Neuronal stem cell (in vitro differentiated cells): ENCODE measurements at places on chromosomes 1 and 21.

DNA sequence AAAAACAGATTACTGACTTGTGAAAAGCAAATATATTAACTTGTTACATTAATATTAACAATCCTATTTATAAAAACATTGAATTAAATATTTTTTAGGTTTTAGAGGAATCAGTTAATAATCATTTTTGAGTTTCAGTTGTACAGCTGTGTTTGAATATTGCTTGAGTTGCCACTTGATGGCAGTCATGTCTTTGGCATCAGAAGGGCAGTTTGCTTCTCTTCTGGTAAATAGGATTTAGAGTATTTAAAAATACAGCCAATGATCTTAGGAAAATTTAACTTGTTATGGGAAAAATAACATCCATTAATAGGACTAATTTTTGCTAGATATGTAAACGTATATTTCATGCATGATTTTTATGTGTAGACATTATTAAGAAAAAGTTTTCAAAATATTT is 234.1 kb downstream of the NCAM2 start:
- peak; percentile 32 for DNase-seq

- no peak for DNase-seq
These were observed 339.2 kb upstream of the LRRC7 start for GRCh38 chr1:69228501-69228900.

GRCh38 chr1:69055194-69055593 is 512.5 kb upstream of the LRRC7 start:
- no peak for DNase-seq

GRCh38 chr1:25126562-25126961 is 105.7 kb downstream of the SYF2 start:
- DNase-seq, result no peak

DNA sequence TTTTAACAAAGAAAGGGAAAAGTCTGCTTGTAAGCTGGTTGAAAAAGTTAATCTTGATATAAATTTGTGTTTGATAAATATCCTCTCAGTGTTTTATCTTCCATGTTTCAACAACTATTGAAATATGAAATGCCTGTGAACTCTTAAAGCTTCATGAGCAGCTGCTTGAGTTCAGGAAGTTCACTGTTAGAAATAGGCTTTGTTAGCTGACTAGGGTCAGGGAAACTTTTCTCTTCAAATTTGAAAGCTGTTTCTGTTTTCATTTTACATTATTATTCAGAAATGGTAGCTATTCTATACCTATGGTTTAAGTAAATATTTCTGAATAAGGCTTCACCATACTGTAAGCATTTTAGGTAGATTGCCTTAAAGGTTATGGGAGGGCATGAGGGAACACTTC is 191.7 kb downstream of the HS2ST1 start:
- DNase-seq, result no peak

GRCh38 chr1:157803851-157804250 is 16.1 kb downstream of the FCRL1 start:
- no peak for DNase-seq

GRCh38 chr1:169620565-169620964 is 9.4 kb downstream of the SELP start:
- DNase-seq, result no peak

GRCh38 chr1:198967566-198967965 is 328.7 kb downstream of the PTPRC start:
- no peak for DNase-seq
